Fibroblast of gingiva (primary cell): ENCODE measurements at places on chromosomes 11 and 22.

DNA sequence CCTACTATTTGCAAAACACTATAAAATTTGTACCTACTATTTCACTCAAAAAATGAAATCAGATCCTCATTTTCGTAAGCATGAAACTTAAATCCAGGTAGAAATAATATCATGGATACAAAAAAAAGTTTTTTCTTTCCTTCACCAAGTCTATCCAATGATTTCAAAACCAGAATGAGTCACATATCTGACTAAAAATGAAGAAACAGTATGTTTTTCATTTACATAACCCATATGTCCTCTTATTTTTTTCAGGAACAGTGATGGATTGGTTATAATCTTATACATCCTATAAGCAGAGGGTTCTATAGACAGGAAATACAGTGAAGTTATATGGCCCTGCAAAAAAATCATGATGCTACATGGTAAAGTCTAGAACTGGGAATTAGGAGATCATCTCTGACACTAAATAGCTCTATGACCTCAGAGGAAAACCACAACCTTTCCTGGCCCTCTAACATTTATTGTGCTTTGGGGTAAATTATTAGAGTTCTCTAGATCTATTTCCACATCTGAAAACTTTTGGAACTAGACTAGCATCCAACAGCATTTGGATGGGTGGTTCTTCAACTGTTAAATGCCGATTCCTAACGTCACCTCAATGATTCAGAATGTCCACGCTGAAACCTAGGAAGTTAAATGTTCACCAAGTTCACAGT is 10.9 kb downstream of the MTMR2 start:
- DNase-seq = peak; percentile 64

DNA sequence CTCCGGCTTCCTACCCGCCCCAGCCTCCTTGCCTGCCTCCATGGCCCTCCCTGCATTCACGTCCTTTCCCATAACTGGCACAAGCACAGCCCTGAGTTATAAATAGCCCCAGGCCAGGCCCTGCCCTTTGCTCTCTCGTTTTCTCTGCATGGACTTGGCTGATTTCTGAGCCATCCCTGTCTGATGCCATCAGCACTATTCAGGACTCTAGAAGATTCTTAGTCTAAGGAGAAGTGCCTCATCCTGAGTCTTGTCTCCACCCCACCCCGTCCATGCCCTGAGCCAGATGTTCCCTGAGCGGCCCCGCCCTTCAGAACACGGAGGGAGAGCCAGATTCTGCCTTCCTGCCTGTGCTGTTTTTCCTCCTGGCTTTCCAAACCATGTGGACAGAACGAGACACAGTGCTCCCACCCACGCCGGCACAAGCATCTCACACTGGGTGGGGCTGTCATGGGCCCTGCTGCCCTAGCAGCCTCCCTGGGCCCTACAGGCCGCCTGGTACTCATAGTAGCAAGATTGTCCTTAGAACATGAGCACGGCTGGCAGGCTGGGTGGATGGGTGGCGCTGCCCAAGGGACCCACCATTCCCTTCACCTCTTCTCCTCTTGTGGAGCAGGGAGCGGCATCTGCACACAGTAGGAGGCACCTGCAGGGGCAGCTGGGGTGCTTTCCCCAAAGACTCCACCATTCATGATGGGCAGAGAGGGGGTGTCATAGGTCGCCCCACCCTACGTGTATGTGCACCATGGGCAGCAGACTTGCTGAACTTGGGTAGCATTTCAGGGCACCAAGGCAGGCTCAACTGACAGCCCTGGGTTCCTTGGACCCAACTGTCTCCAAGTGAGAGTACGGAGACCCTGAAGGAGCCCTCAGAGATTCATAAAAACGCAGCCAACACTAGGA is 76.9 kb downstream of the BCR start:
- DNase-seq = peak; percentile 56

DNA sequence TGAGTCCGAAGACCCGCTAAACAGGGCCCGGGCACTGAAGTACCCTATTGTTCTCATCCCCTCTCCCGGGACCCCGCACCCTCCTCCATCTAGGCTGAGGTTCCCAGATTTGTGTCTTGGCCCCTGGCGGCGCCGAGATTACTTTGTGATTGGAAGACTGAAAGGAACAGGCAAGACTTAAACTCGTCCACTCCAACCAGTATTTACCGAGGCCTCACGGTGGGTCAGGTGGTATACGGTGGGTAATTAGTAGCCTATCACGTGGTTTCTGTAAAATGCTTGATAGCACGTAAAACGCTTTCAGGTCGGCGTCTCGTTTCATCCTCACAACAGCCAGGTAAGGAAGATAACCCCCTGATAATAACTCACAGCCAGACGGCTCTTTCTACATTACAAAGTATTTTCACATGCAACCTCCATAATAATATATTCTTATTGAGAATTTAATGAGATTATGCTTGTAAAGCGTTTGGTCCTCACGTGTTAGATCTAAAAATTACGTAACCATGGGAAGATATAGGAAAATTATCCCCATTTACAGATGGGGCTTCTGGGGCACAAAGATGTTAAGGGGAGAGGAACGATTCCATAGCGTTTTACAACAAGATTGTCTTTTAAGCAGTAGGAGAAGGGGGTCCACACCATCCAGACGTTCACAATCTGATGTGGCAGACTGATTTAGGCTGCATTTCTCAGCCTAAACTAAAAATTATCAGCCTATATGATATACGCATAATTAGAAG is 642 bp upstream of the PIK3C2A start:
- peak; percentile 17 for DNase-seq

DNA sequence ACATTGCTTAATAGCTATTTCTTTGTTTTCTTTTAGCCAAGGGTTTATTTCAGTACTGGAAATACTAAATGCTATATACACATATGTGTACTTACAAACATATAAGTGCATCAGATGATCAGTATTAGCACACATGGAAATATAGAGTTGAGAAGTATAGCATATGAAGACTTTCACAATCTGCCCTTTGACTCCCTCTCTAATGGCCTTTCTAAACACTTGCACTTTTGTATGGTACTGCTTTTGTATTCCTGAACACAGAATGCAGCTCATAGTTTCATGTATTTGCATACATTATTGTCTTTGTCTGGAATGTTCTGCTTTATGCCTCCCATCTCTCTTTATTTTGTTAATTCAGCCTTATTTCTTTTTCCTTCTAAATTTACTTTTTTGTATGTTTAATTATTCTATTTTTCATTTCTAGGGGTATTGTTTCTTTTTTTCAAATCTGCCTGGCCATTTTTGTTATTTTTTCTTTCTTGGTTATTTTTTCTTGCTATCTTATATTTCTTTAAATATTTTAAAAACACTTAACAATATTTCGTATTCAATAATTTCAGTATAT is 28.8 kb downstream of the ACER3 start:
- no peak for DNase-seq

DNA sequence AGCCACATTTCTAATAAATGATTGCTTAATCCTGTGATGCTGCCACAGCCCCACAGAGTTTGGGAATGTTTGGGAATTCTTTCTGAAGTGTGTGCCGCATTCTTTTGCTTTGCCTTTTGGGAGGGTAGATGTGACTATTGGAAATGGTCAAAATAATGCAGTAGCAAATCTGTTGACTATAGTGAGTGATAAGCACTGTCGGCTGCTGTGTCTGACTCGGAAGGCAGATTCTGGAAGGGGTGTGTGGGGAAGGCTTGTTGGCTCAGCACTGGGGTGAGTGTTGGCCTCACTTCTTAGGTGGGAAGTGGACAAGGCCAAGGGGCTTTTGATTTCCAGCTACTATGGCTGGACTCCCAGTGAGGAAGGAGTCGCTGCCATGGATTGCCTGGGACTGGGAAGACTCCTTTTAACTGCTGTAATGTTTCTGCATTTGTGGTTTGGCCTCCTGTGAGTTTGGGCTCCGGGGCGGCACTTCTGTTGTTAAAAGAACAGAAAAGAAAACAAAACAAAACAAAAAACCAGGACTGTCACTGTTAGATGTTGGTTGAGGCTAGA is 20.1 kb downstream of the ZBTB16 start:
- DNase-seq = peak; percentile 60

GRCh38 chr22:50438305-50439275 is 36.2 kb downstream of the SBF1 start:
- DNase-seq = no peak

- DNase-seq = no peak
Measured at GRCh38 chr22:27603800-27604144, 197.8 kb downstream of the MN1 start.

GRCh38 chr11:440065-441042 is 1.5 kb downstream of the ANO9 start:
- no peak for DNase-seq

- DNase-seq = peak; percentile 21
Measured at GRCh38 chr22:33209930-33210784, 152.0 kb upstream of the SYN3 start.

GRCh38 chr11:11818529-11819121 is 23.1 kb upstream of the USP47 start:
- DNase-seq = no peak

DNA sequence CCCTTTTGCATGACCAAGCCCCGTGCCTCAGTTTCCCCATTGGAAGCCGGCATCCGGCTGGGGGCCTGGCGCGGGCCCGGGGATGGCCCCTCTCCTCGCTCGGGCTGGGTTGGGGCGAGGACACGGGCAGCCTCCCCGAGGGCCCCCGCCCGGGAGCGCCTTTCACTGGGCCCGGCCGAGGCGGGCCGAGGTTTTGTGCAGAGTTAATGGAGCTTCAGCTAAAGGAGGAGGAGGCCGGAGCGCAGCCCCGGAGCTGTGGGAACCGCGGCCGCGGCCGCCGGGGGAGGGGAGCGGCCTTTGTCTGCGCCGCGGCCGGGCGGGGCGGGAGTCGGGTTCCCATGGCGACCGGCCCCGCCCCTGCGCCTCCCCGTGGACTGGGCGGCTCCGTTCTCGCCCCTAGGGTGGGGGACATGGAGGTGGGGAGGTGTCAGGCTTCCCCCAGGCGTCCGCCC is 1.4 kb upstream of the MAPK11 start:
- DNase-seq = peak; percentile 34

DNA sequence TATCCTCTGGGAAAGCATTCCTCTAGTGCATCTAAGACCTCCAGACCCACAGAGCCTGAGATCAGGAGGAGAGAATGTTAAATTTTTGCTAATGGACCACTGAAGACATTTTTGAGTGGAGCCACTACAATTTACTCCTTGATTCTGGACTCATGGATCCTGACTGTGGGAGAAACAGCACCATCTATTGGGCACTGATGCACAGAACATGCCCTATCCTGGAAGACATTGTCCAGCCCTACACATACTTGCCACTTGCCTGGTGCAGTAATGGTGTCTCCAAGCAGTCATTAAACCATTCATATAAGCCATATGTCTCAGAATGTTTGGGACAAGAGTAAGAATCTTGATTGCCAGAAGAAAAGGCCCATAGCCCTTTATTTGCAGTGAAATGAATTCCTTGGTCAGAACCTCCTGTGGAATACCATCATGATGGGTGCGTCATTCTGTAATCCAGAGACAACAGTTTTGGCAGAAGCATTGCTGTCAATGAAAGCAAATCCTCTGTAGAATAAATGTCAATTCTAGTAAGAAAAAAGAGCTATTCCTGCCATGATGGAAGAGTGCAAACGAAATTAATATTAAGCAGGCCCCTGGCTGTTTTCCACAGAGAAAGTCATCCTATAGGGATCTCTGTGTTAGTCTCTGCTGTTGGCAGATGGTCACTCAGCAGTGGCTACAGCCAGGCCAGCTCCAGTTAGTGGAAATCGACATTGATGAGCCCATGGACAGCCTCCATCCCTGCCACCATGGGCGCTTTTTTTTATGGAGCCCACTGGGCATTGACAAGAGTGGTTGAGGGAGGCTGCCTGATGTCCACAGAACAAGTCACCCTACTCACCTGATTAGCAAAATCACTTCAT is 43.5 kb downstream of the GGTLC2 start:
- peak; percentile 61 for DNase-seq

GRCh38 chr11:27721264-27722116 is 21.2 kb upstream of the BDNF start:
- DNase-seq = no peak

DNA sequence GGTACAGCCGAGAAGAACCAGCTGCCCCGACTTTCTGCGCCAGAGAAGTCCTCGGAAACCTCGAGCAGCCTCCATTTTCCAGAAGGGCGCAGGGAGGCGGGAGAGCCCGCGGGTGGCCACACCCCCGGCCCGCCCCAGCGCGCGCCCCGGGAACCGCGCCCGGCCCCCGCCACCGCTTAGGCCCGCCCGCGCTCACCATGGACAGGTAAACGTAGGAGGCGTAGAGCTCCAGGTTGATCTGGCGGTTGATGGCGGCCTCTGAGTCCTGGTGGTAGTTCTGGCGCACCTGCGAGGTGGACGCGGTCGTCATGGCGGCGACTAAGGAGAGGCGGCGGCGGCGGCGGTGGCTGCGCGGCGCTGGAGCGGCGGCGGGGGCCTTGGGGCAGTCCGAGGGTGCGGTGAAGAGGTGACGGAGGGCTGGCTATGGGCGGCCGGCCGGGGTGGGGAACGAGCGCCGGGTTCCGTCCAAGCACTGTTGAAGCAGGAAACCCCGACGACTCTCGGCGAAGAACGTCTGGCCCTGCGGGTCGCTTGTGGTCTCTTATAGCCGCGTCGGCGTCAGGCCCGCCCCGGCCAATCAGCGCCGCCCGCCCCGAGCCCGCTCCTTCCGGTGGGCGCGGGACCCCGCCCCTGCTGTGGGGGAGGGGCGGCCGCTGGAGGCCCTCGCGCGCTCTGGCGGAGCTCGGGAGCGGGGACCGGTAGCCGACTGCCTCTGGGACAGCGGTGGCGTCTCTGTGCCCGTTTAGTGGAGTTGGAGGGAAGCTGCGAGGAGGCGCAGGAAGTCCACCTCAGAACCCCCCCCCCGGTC is at the start of gene FTH1:
Gene FTH1 (minus strand): TSS at position 519 of the 808 bp plus-strand sequence. CDS start 209 bp downstream, at position 310.
- peak; percentile 97 for DNase-seq

GRCh38 chr22:17824457-17824856 is 50.2 kb upstream of the BID start:
- no peak for DNase-seq

DNA sequence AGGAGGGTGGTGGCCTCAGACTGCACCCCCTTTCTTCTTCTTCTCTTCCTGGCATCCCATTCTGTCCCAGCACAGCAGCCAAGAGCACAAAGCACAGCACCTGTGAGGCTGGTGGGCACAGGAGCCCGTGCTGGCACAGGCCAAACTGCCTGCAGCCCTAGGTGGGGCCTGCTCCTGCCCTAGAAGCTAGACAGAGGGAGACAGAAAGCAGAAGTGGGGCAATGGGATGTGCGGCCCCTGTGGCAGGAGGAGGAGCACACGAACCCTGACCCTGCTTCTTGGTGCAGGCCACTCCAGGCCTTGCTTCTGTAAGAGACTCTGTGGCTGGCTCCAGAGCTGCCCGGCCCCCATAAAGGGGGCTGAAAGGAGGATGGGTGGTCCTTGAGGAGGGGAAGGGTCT is 3.9 kb upstream of the PTS start:
- no peak for DNase-seq

DNA sequence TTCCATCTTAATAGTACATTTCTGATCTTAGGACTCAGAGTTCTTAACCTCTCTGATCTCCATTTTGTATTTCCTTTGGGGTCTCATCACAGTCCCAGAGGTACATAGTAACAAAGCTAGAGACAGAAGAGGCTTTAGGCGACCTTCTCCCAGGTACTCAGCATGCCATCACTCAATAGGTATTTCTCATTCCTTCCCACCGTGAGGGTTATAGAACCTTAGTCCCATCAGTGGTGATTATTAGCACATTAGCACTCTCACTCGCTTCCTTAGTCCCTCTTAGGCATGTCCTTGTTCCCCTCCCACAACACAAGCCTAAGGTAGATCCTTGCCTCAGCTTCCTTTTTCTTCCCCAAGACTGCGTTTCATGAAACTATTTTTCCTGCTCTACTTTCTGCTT is 14.7 kb downstream of the SWAP70 start:
- no peak for DNase-seq
